Cortex of kidney (tissue), 1 donor: ENCODE measurements at places on chromosomes 7 and 10.

GRCh38 chr10:7513936-7514335 is 103.1 kb upstream of the SFMBT2 start:
- no peak for DNase-seq

- DNase-seq, result no peak
Observed at GRCh38 chr7:45161138-45161537, 3.5 kb downstream of the RAMP3 start.

DNA sequence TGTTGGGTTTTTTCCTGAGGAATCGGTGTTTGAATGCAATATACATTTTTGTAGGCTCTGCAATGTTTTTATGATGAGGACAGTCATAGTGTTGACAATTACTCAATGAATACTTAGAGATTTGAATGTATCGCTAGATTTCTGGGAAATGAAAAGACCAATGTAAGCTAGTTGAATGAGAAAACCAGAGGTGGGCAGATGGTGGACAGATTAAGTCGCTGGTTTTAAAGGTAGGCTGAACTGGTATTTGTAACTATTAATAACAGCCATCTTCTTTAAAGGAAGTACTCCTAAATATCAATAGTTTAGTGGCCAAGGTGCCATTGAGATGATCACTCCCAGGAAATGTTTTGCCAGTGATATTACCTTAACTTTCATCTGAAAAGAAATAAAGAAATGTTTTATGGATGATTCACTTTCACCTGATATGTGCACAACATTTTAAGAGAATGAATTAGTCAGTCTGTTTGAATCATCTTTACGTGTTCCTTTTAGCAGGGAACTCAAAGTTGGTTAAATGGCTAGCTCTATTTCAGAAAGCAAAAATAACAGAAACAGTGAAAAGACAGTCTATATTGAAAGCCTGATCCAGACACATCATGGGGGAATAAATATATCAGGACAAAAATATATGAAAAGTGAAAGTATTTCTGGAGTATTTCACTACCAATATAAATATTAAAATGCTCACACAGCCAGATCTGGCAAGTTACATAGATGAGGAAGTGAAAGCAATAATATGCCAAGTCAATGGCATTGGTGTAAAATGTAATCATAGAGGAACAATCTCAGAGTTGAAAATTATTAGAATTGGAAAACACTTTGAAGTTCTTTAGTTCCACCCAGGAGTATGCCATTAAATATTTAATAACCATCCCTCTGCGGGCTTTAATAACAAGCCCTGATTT is 20.7 kb downstream of the MET start:
- no peak for DNase-seq

GRCh38 chr7:149067869-149068268 is 22.6 kb downstream of the ZNF786 start:
- DNase-seq, result no peak

GRCh38 chr10:129466703-129467358 is at the start of gene MGMT:
Gene MGMT, plus strand, starts transcription at chr10:129467241.
- no peak for DNase-seq

DNA sequence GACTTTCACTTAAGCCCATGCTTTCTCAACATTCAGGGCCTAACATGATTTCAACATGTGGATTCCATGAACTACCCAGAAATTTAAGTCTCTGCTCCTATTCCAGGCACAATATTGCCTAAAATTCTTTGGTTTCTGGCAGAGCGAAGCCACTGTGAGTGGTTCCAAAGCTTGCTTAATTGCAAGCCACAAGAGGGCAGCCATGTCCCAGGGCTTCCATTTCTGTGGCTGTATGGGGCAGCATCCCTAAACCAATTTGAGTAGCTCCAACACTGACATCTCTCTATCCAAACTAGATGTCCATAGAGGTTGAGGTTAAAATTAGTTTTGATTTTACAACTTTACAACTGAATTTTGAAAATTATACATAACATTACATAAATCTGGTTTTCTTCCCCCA is 56.3 kb upstream of the MDFIC start:
- no peak for DNase-seq

GRCh38 chr10:89644691-89644966 is 413 bp downstream of the PANK1 start:
- no peak for DNase-seq

- DNase-seq, result no peak
Observed at GRCh38 chr7:52143219-52143618, 826.6 kb upstream of the COBL start.

DNA sequence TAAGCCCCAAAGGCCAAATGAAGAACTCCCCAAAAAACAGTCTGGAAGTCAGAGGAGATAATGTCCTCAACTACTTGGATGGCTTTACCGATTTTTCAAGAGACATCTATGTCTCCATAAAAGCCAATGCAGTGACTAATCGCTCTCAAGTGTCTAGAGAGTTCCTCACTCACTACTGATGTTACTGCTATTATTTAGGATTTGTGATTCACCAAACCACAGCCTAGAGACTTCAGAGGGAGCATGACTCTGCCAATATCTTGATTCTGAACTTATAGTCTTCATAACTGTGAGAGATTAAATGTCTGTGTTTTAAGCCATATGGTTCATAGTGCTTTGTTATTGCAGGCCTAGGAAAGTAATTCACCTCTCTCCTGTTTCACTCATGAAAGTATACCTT is 160.2 kb downstream of the IPMK start:
- no peak for DNase-seq

DNA sequence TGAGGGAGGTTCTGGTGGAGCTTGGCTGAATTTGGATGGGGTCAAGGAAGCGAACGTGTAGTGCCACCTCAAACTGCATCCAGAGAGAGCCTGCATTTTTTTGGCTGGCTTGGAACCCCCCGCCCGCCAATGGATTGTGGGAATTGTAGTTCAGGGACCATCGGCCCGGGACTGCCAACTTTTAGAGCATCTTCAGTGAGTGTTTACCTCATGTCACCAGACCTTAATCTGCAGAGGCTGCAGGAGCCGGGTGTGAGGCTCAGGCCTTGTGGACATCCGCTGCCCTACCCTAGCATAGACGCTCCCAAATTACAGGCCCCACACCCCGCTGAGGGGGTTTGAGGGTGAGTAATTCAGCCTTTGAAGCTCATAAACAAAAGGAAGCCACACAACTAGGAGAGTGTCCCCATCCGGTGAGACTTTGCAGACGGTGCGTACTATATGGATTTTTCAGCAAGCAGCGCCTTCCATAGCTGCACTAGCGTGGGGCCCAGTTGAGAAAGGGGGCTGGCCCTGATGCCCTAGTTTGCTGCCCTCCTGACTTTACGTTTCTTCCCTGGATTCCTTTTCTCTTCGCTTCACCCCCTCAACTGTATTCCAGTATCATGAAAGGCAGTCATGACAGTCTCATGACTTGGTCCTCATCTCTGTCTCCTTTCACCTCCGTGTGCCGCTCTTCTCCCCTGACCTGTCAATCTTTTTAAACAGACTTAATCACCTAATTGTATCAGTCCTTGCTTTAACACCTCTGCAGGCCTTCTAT is 717 bp downstream of the CNPY4 start:
- DNase-seq, result no peak
